ENCODE measurements at places on chromosomes 7 and 10. TPM values are rescaled to one million over a fixed set of nuclear protein-coding genes. Genes with fewer than 3 reads are reported as not detected.

MACC1 gene
- total RNA-seq: not detected

BCAP29 gene
- total RNA-seq: 266 TPM

C10orf67 gene
- total RNA-seq: not detected

PNLIP gene
- not detected for total RNA-seq

ZNF365 gene
- 0.33 TPM for total RNA-seq

NEUROD6 gene
- not detected for total RNA-seq

TAS2R4 gene
- total RNA-seq: not detected
